ENCODE measurements at places on chromosomes 6 and 20.

DNA sequence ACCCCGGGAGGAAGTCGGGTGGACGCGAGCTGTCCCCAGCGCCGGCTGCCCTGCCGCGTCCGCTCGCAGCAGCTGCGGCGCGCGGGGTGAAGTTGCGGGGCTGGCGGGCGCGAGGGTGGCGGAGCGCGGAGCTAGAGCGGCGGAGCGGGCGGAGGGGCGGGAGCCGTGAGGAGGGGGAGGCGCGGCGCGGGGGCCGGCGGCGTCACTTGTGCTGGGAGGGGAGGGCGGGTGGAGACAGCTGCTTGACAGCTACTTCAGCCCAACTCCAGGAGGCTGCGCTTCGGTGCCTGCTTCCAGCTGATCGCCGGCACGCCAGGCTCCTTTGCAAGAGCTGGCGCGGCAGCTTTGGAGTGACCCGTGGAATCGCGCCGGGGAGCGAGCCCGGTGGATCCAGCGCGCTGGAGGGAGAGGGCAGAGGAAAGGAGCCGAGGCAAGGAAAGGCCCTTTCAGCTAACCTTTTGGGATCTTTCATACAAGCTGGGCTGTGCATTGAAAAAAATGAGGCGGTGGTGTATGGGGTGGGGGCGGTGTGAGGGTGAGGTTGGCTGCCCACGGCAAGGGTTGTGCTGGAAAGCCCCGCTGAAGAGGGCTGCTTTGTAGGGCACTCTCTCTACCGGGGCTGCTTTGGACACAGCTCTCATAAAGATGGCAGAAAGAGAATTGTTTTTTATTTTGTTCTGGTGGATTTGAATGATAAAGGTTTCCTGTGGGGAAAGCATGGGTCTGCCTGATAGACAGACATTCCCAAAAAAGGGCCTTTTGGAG lies 24.6 kb downstream of the RIPOR2 start:
- DNase-seq: no peak

DNA sequence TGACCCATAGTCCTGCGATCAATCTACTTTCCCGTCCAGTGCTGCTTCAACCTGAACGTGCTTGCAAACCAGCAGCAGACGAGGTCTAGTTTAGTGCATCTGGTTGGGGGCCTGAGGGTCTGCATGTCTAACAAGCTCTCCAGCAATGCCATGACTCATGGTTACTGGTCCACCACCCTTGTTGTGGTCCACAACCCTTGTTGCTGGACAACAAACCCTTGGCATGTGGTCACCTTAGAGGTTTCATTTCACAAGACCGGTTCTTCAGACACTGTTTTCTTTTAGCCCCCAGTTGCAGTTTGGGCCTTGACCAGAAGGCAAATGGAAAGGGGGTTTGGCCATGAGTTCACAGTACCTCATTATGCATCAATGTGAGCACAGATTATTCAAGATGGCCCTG lies 424.8 kb downstream of the QKI start:
- no peak for DNase-seq

- DNase-seq: no peak
Measured at GRCh38 chr6:2826131-2826530, 15.5 kb downstream of the SERPINB1 start.

- no peak for DNase-seq
Measured at GRCh38 chr20:9052136-9052535, 16.8 kb upstream of the PLCB4 start.

GRCh38 chr6:123638865-123639264 lies 2.1 kb upstream of the TRDN start:
- DNase-seq: no peak

DNA sequence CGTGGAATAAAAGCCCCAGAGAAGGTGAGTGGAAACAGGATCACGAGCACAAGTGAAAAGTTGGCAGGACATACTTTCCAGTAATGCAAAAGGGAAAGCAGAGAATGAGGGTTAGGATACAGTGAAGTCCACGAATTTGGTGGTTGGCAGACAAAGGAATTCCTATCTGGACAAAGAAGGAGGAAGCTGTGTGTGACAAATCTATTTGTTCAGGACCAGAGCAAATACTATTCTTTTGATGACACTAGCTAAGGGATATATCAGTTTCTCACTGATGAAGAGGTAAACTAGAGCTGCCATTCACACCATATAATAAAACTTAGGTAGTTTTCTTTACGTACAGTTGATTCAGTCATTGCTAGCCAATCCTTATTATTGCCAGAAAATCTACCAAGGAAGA lies 156.8 kb upstream of the GRIK2 start:
- DNase-seq: no peak

DNA sequence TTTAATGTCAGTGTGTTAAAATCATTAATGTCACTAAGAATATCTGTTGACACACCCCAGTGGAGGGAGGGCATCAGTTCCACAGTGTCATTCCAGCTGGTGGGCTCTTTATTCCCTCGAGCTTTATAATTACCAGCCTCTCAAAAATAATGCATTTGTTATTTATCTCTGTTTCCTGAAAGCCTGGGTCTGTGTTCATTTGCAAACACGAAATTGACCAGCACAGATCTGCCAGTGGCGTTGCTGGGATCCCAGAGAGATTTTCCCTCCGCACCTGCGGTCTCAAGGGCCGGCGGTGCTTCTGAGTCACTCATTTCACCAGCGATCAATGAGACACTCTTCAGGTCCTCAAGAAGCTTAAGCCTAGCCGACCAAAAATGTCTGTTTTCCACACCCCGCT lies 5.7 kb upstream of the PYGB start:
- no peak for DNase-seq

All from HS-27A (cell line).